ENCODE measurements at places on chromosomes 3 and 15.

GRCh38 chr3:65210026-65210814 is 522.4 kb upstream of the ADAMTS9 start:
- DNase-seq: no peak

GRCh38 chr3:45688194-45688881 is 858 bp upstream of the SACM1L start:
- no peak for DNase-seq

DNA sequence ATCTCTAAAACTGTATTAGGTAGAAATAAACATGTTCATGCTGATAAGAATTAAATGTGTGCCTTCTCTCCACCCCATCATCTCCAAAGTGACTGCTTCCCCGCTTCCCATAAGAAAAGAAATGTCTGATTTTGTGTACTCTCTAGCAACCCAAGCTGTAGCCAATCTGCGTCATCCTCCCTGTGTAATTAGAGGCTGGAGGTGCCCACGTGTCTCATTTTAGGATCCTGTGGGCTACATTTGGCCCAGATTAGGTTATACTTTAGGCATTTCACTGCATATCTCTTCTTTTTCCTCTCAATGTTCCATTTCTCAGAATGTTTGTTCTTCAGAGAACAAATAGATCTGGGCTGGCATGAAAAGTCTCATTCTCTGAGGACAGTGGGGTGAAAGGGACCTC is 19.3 kb upstream of the ZNF148 start:
- no peak for DNase-seq

GRCh38 chr3:69332934-69333333 is 53.0 kb downstream of the FRMD4B start:
- DNase-seq: no peak

- no peak for DNase-seq
Measured at GRCh38 chr15:77503240-77503639, 82.6 kb downstream of the HMG20A start.

DNA sequence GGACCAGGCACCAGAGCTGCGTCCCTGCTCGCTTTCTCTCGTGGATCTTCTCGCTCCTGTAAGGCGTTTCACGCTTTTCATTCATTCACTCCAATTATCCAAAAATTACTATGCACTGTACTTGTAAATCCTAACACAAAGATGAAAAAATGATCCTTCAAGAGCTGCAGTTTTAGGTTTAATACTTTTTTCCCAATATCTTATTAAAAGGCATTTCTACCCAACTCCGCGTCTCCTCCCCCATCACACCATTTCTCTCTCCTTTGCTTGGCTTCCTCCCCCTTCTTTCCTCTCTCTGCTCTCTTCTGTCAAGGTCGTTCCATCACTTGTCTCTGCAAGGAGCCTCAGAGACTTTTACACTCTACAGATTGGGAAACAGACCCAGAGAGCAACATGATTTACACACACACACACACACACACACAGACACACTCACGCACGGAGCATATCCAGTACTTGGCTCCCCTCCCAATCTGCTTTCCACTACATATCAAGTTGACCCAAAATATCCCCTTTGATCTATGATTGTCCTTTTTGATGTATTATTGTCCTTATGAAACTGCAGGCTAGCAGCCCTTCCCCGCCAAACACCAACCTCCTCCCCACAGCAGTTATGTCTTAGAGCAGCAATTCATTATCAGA is 479 bp upstream of the CLDN1 start:
- no peak for DNase-seq

- DNase-seq: no peak
Measured at GRCh38 chr15:75832114-75832513, 11.1 kb upstream of the UBE2Q2 start.

- no peak for DNase-seq
Measured at GRCh38 chr15:92882697-92883162, 17.4 kb upstream of the CHD2 start.

DNA sequence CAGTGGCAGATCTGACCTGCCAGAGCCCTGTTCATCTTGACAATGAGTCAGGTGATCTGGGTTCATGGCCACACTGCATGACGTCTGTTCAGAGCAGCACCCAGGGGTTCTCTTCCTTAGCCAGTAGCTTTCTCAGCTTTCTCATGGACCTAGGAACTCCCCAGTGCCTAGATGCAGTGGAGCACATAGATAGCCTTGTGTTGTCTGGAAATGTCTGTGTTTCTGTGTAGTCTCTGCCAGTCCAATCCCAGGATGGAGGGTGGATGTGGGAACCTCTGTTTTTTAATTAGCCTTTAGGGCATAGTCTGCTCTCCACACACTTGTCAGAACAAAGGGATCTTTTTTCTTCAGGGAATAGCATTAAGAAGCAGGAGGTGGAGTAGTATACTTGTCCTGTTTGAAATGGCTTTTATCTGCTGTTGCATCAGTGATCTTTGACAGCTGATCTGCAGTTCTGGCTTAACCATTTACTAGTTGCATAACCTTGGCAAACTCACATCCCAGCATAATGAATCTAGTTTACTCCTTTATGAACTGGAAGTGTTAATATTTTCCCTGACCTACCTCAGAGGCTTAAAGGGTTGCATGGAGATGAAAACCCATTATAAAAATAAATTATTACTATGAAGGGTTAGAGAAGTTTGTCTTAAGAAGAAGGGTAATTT is 16.1 kb upstream of the CACNA1D start:
- DNase-seq: no peak

- no peak for DNase-seq
Measured at GRCh38 chr3:69929019-69929418, 70.5 kb upstream of the SAMMSON start.

DNA sequence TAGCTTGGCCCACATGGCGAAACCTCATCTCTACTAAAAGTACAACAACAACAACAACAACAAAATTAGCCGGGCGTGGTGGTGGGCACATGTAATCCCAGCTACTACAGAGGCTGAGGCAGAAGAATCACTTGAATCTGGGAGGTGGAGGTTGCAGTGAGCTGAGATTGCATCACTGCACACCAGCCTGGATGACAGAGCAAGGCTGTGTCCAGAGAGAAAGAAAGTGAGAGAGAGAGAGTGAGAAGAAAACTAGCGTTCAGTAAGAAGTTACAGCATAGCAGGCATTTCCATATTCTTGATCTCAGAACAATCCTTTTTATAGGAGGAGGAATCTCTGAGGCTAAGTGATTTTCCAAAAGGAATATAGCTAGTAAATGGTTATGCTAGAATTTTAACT is 1076.1 kb downstream of the AGBL1 start:
- no peak for DNase-seq

- DNase-seq: no peak
Measured at GRCh38 chr3:65597226-65597951, 441.3 kb downstream of the MAGI1 start.

DNA sequence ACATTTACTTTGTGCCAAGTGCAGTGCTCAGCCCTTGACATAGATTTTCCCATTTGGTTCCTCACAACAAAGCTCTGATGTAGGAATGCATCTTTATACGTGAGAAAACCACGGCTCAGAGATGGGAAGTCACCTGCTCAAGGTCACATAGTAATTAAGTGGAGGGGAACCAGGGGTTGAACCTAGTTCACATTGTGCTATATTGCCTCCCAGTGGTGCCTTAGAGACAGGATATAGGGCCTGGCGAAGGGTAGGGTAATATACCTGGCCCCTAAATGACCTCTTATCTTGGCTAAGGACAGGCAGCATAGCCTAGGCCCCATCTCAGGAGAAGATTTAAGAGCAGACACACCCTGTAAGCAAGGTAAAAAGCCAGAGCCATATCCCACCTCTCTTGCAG is 71.5 kb downstream of the FOXP1 start:
- DNase-seq: no peak
